Stimulated activated CD8-positive, alpha-beta memory T cell treated with anti-CD3 and anti-CD28 coated beads, Interleukin-4, amount 100 ng/mL, for 1 hour (primary cell): ENCODE measurements at places on chromosomes 16 and 17.

- DNase-seq: no peak
Measured at GRCh38 chr17:27514595-27515413, 58.6 kb downstream of the KSR1 start.

DNA sequence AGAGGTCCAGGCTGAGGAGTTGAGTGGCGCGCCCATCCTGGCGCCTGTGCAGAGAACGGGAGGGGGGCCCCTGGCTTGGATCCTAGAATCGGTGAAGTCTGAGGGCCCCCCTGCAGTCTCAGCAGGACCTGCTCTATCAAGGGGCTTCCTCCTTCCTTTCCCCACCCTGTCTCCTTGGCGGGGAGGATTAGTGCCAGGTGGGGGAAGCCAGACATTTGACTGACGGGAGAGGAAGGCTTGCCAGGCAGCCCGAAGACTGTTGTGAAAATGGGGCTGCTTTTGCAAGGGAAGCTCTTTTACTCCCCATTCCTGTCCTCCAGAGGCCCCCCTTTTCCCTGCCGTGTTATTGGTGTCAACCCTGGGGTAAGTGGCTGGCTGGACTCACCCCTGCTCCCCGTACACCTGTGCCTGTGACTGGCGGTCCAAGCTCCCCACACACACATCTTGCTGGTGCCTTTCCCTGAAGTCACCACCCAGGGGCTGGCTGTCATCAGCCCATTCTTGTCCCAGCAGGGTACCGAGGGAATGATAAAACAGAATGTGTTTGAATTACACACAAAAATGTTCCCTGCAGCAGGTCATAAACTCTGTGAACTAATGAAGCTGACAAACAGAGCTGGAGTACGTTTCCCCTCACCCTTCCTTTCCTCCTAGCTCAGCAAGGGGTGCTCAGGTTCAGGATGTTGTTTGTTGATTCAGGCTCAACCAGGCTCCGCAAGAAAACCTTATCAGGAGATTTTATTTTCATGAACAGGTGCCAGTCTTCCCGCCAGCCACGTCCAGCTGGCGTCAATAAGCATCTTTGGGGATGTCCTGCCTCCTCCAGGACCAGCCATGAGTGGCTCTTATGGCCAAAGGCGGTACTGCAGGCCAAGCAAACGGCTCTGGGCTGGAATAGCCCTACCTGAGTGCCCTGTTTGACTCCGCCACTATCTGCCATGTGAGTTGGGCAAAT is 4.4 kb upstream of the ARMC7 start:
- DNase-seq: no peak

- DNase-seq: no peak
Measured at GRCh38 chr16:30525844-30526136, 576 bp downstream of the ZNF768 start.

GRCh38 chr17:44906763-44907728 is 7.8 kb upstream of the EFTUD2 start:
- DNase-seq: no peak

DNA sequence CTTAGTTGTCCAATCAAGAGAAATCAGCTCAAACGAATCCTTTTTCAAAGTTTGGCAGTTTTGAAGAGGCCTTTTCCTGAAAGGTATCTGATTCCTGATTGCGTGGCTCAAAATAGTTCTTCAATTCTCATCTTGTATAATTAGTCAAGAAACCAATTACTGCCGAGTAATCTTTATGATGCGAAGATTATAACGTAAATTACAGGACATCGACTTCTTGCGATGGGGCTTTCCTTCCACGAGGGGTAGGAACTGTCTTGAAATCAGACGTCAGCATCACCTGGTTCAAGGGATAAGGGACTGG is 644 bp upstream of the ARL2BP start:
- DNase-seq: no peak
